ENCODE measurements at places on chromosomes 6 and 20.

GRCh38 chr6:37513576-37513975 is 13.9 kb upstream of the CCDC167 start:
- peaks cover 62% of the 10 kb centered on the region for H3K4me1 ChIP-seq
- H3K27ac ChIP-seq = peak overlapping the region; percentile 6
- H3K36me3 ChIP-seq = no peaks in the 10 kb centered on the region

GRCh38 chr6:31405996-31406395 is 2.6 kb downstream of the MICA start:
- no peak for DNase-seq
- H3K36me3 ChIP-seq = peaks cover 25% of the 10 kb centered on the region
- no peak overlapping the region for H3K27ac ChIP-seq
- H3K27me3 ChIP-seq = no peaks in the 10 kb centered on the region
- peaks cover 70% of the 10 kb centered on the region for H3K4me1 ChIP-seq
- no peak overlapping the region for H3K4me3 ChIP-seq

DNA sequence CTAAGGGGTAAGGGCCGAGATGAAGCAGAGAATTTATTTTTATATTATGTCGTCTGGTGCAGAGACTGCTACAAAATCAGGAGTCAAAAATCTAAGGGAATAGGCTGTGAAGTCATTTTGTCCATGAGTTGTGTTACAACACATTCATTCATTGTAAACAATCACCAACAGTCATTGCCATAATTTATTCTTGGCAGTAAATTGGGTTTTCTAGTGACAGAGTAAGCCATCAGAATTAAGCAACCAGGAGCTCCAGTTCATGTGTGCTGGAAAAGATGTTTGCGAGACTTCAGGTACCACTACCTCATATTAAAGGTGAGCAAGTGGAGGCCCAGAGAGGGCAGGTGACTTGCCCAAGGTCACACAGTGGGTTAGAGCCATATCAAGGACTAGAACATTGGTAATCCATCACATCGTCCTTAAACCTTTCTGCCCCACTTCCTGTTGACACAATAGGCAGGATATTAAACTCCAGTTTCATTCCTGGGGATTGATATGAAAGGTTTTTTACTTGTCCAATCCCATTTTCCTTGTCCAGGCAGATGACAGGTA is 46.0 kb downstream of the E2F3 start:
- peaks cover 48% of the 10 kb centered on the region for H3K36me3 ChIP-seq
- no peak overlapping the region for H3K4me3 ChIP-seq
- H3K27me3 ChIP-seq = no peaks in the 10 kb centered on the region
- H3K4me1 ChIP-seq = peaks cover 20% of the 10 kb centered on the region

DNA sequence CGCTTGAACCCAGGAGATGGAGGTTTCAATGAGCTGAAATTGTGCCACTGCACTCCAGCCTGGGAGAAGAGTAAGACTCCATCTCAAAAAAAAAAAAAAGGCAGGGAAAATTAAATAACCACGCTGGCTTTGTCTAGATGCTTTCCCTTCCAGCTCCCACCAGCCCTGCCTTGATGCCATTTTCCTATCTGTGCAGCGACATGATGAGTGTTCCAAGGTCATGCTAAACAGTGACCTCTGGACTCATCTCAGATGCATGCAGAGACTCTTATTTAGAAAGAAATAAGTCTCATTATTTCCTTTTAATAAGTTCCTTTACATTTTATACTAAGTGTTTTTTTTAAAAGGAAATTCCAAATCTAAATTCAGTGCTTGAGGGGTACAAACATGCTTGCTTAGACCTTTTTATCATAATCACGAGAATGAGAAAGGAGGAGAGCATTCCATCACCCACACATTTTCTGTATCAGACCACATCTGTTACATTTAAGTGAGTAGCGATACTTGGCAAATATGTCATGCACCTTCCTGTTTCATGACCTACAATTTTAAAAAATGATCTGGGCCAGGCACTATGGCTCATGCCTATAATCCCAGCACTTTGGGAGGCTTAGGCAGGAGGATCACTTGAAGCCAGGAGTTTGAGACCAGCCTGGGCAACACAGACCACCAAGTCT is 101.1 kb upstream of the RREB1 start:
- no peaks in the 10 kb centered on the region for H3K36me3 ChIP-seq
- no peak overlapping the region for H3K27ac ChIP-seq
- no peak for DNase-seq

GRCh38 chr20:41205313-41205712 is 68.0 kb downstream of the PLCG1 start:
- DNase-seq = no peak
- H3K4me1 ChIP-seq = no peaks in the 10 kb centered on the region
- no peaks in the 10 kb centered on the region for H3K27me3 ChIP-seq
- peaks cover 5% of the 10 kb centered on the region for H3K36me3 ChIP-seq

- peaks cover 19% of the 10 kb centered on the region for H3K36me3 ChIP-seq
- DNase-seq = no peak
- H3K4me1 ChIP-seq = no peaks in the 10 kb centered on the region
- no peak overlapping the region for H3K27ac ChIP-seq
- H3K27me3 ChIP-seq = no peaks in the 10 kb centered on the region
- H3K4me3 ChIP-seq = no peak overlapping the region
Observed at GRCh38 chr6:121285041-121285440, 49.2 kb downstream of the TBC1D32 start.

GRCh38 chr6:105313211-105313610 is 89.7 kb downstream of the PREP start:
- no peaks in the 10 kb centered on the region for H3K4me1 ChIP-seq
- DNase-seq = no peak

- no peak overlapping the region for H3K4me3 ChIP-seq
- H3K4me1 ChIP-seq = no peaks in the 10 kb centered on the region
- no peak for DNase-seq
- H3K27me3 ChIP-seq = no peaks in the 10 kb centered on the region
- peaks cover 73% of the 10 kb centered on the region for H3K36me3 ChIP-seq
Observed at GRCh38 chr6:143859891-143860660, 4.2 kb upstream of the ZC2HC1B start.

- no peaks in the 10 kb centered on the region for H3K4me1 ChIP-seq
- no peak overlapping the region for H3K4me3 ChIP-seq
- no peak overlapping the region for H3K27ac ChIP-seq
- H3K36me3 ChIP-seq = no peaks in the 10 kb centered on the region
- peaks cover 6% of the 10 kb centered on the region for H3K27me3 ChIP-seq
Observed at GRCh38 chr20:47927385-47927851, 142.1 kb upstream of the SULF2 start.

DNA sequence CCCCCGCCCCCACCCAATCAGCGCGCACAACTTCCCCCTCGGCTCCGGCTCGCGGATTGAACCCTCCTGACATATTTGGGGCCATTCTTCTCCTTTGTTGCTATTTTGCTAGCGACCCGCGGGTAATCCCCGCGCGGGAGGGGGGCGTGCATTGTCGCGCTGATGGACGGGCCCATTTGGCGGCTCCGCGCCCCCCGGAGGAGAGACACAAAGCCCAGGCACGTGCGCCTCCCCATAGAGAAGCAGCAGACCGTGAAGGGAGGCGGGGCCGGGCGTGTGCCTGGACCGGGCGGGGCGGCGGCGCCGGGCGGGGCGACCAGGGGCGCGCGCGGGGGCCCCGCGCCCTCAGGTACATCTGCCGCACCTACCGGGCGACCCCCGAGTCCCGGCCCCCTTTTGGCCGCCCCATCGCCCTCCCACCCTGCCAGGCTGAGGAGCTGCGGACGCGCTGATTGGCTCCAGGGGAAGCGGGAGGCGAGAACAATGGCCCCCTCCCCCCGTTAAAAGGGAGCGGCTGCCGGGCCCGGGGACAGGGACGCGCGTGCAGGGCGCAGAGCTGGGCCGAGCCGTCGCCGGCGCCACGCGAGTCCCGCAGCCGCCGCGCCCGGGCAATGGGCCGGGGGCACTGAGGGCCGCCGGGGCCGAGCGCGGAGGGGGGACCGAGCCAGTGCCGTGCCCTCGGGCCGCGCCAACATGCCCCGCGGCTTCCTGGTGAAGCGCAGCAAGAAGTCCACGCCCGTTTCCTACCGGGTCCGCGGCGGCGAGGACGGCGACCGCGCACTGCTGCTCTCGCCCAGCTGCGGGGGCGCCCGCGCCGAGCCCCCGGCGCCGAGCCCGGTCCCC is at the start of gene INSM1:
INSM1 (plus strand) TSS at position 530 of the 843 bp plus-strand sequence; CDS start at position 694, 164 bp downstream.
- no peak within 1 kb of the TSS for H3K27ac ChIP-seq
- H3K36me3 ChIP-seq = peaks cover 2% of the 10 kb centered on the region
- H3K4me1 ChIP-seq = peaks cover 20% of the 10 kb centered on the region
- H3K4me3 ChIP-seq = no peak within 1 kb of the TSS
- no peak for DNase-seq

Data from activated naive CD4-positive, alpha-beta T cell treated with anti-CD3 and anti-CD28 coated beads, Interleukin-2, amount 10 ng/mL, durations not matched to agents 7 days and 5 days (primary cell).